ENCODE measurements at places on chromosomes 16 and 17.

GRCh38 chr17:70074236-70074830 lies 692 bp upstream of the KCNJ16 start:
- no peak for DNase-seq

GRCh38 chr17:68288804-68289203 lies 2.1 kb downstream of the SLC16A6 start:
- no peak for DNase-seq

DNA sequence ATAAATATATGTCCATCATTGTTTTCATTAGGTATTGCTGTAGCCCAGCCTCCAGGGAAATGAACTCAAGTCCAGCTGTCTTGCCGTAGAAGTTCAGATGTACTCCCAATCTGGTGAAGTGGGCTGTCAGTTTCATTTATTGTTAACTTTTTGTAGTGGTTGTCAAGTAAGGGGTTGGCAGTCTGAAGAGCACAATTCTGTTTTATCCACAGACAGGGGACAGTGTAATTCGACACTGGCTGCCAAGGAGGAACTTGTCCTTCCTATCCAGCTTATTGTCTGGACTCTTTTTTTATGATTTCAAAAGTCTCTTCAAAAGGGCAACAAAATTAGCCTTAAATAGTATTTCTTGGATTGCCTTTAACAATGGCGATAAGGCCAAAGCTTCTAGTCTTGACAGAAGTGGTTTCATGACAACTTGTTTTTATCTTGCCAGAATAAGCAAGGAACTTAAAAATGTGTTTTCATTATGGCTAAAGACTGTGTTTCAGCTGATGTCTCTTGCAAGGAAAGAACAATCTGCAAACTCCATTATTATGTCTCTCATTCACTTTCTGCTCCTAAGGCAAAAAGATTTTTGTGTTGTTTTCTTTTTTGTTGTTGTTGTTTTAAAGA lies 73.9 kb upstream of the TANC2 start:
- DNase-seq: no peak

GRCh38 chr16:4701791-4702465 lies 8.6 kb downstream of the NUDT16L1 start:
- no peak for DNase-seq

DNA sequence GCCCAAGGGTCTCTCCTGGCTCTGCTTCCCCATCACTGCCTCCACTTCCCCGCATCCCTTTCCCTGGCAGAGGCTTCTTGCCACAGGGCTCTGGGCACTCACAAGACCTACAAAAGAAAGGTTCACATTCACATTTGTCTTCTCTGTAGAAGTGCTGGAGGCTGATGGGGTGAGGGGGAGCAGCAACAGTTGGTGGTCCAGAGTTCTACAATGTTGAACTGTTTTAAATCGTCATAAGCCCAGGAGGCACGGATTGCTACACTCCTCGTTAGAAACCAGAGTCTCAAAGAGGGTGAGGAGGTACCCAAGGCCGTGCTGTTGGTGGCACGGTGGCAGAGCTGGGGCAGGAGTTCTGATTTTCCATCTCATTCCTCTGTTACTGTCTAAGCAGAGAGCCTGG lies 5.8 kb upstream of the RAI1 start:
- no peak for DNase-seq

GRCh38 chr16:80546249-80546648 lies 5.5 kb downstream of the DYNLRB2 start:
- DNase-seq: no peak

DNA sequence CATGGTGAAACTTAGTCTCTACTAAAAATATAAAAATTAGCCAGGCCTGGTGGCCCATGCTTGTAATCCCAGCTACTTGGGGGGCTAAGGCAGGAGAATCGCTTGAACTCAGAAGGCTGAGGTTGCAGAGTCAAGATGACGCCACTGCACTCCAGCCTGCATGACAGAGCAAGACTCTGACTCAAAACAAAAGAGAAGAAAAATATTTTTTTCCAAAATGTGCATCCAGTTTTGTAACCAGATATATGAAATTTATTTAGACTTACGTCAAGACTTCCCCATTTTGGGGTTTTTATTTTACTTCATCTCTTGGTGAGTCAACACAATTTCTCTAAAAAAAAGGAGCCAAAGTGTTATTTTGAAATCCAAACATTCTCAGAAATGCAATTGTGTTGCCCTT lies 5.5 kb upstream of the TM4SF5 start:
- no peak for DNase-seq

DNA sequence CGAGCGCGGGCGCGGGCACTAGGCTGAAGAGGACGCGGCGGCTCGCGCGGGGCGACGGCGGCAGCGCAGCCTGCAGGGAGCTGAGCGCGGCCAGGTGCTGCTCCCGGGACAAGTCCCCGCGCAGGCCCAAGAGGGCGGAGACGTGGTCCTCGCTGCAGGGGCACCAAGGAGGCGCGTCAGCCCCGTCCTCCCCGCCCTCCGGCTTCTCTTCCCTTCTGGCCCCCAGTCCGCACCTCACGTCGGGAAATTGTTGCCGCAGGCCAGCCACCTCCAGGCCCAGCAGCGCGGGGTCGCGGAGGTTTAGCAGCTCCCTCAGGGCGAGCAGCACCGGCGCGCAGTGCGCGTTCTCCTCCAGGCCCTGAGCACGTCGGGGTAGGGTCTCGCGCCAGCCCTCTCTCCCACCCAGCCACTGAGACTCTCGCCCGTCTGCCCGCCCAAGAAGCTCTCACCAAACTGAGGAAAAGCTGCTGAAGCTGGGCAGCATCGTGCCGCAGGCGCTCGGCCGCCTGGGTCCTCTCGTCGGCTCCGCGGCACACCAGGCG lies 761 bp upstream of the MATCAP1 start:
- peak; percentile 56 for DNase-seq

- no peak for DNase-seq
Measured at GRCh38 chr16:57630931-57631845, 2.8 kb downstream of the ADGRG1 start.

GRCh38 chr16:11651796-11652195 lies 16.5 kb upstream of the SNN start:
- DNase-seq: no peak

- no peak for DNase-seq
Measured at GRCh38 chr17:48854774-48855476, 24.1 kb downstream of the CALCOCO2 start.

- DNase-seq: no peak
Measured at GRCh38 chr17:64377769-64378282, 12.8 kb downstream of the PECAM1 start.

DNA sequence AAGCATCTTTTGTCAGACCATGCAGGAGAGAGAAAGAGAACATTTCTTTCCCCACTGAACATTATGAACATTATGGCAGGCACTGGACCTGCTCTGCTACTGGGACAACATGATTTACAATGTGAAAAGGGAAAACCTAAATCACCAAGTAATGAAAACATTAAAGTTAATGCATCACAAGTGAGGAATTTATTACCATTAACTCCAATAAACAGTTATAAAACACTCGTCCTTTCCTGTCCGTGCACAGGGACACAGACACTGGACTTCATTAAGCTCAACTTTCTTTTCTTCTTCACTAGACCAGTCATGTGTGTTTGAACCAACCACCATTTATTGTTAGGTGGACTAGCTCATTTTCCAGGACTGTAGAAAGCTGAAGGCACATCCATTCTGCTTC lies 95.4 kb downstream of the SNX11 start:
- no peak for DNase-seq

- peak; percentile 54 for DNase-seq
Measured at GRCh38 chr17:39676198-39676819, 8.1 kb downstream of the PNMT start.

DNA sequence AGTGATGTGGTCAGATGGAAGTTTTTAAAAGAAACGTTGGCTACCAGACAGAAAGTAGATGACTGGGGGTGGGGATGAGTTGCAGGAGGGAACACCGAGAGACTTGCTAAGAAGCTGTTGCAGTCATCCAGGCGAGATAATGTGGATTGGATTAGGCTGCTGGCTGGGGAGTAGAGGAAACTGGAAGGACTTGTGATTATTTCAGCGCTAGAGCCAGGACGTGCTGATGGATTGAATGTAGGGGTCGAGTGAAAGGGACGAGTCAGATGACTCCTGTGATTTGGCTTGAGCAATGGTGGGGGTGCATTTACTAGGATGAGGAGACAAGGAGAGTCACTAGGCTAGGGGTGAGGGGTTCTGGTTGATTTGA lies 88.5 kb downstream of the CLEC16A start:
- DNase-seq: no peak

DNA sequence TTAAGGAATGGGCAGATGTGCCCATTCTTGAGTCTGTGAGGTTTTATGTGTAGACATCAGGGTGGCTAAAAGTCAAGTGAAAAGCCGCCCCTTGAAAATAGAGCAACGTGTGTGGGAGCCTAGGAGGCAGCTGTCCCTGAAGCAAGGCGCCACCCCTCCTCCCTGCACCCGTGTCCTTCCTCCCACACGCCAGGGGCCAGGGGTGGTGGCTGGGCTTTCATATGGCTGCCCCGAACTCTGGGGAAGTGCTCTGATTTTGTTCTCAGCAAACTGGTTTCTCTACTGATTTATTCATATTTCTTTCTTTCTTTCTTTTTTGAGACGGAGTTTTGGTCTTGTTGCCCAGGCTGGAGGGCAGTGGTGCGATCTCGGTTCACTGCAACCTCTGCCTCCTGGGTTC lies 4.7 kb downstream of the ZNF750 start:
- DNase-seq: no peak

DNA sequence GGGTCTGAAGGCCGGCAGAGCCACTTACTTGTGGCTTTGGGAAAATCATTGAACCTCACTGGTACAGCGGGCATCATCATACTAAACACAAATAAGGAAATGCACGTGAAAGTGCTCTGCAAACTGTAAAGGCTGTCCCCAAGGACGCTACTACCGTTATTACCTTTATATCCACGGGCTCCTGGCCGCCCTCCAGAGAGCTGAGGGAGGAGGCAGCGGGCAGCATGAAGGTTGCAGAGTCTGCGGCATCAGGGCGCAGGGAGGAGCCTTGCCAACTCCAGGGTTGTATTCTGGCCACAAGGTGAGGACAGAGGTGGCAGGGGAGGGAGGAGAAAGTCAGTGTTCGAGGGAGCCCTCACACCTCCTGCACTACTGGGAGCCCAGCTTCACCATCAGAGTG lies 68.3 kb upstream of the GCSH start:
- DNase-seq: peak; percentile 36

- DNase-seq: no peak
Measured at GRCh38 chr16:56120447-56121155, 70.7 kb upstream of the GNAO1 start.

- DNase-seq: peak; percentile 1
Measured at GRCh38 chr17:7632492-7632894, 2.6 kb downstream of the SHBG start.

GRCh38 chr17:50448643-50449042 lies 20.0 kb downstream of the CHAD start:
- DNase-seq: no peak

- no peak for DNase-seq
Measured at GRCh38 chr17:10033449-10033848, 128.4 kb upstream of the RCVRN start.

GRCh38 chr16:89541792-89542191 lies 18.7 kb upstream of the RPL13 start:
- DNase-seq: no peak

GRCh38 chr17:39755554-39756379 lies 18.0 kb downstream of the GRB7 start:
- DNase-seq: no peak

GRCh38 chr17:82314012-82314726 lies 3.2 kb downstream of the CD7 start:
- no peak for DNase-seq
